ENCODE measurements at places on chromosomes 2 and 18.

DNA sequence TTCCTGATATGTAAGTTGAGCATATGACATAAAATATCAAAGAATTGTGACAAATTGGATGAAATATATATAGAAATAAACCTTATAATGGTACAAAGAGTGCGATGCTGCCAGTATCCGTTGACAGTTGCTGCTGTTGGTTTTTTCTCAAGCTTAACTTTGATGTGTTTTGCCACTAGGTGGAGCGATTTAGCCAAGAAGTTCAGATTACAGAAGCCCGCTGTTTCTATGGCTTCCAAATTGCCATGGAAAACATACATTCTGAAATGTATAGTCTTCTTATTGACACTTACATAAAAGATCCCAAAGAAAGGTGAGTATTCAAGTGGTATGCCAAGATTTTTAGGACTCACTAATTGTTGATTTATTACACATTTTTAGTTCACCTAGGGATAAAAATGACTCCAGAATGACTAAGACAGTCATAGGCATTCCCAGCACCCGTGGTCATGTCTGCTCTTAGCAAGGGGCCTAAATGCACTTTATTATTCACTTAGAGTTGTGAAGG, 2.1 kb downstream of the RRM2 start:
- DNase-seq = peak; percentile 72

DNA sequence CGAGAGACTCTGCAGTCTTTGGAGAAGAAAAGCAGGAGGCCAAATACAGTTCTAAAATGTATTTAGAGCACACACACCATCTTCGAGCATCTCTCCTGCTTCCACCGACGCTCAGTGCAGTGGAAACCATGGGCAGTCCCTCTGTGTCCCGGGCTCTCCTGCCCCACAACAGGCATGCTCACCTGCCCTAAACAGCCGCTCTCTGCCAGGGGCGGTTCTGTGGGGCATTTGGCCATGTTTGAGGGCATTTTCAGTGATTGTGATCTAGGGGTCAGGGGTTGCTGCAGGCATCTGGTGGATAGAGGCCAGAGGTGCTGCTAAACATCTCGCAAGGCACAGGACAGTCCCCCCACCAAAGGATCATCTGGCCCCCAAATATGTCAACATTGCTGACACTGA, 55.8 kb downstream of the EMX1 start:
- no peak for DNase-seq

GRCh38 chr18:71374294-71375000, 1085.6 kb downstream of the SOCS6 start:
- no peak for DNase-seq

- DNase-seq = no peak
Measured at GRCh38 chr2:30235008-30235655, 3.8 kb downstream of the LBH start.

DNA sequence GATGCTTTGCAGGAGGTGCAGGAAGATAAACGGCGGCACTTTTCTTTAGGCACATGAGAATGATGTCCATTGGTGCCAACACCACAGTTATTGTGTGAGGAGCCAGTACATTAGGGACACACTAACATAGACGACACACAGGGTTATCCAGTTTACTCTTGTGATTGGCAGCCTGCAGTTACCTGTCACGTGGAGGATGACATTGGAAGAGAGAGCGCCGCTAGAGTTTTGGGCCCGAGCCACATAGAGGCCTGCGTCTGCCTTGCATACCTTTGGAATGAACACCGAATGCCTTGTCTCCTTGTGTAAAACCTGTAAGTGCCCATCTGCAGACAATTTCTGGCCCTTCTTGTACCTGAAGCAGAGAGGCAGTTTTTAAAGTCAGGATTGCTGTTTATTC, 26.9 kb upstream of the TTN start:
- no peak for DNase-seq

GRCh38 chr2:6074089-6074643, 382.0 kb downstream of the SOX11 start:
- DNase-seq = no peak

GRCh38 chr2:65686928-65687521, 254.6 kb upstream of the SPRED2 start:
- no peak for DNase-seq

- DNase-seq = no peak
Measured at GRCh38 chr2:205865905-205866441, 183.7 kb downstream of the NRP2 start.

DNA sequence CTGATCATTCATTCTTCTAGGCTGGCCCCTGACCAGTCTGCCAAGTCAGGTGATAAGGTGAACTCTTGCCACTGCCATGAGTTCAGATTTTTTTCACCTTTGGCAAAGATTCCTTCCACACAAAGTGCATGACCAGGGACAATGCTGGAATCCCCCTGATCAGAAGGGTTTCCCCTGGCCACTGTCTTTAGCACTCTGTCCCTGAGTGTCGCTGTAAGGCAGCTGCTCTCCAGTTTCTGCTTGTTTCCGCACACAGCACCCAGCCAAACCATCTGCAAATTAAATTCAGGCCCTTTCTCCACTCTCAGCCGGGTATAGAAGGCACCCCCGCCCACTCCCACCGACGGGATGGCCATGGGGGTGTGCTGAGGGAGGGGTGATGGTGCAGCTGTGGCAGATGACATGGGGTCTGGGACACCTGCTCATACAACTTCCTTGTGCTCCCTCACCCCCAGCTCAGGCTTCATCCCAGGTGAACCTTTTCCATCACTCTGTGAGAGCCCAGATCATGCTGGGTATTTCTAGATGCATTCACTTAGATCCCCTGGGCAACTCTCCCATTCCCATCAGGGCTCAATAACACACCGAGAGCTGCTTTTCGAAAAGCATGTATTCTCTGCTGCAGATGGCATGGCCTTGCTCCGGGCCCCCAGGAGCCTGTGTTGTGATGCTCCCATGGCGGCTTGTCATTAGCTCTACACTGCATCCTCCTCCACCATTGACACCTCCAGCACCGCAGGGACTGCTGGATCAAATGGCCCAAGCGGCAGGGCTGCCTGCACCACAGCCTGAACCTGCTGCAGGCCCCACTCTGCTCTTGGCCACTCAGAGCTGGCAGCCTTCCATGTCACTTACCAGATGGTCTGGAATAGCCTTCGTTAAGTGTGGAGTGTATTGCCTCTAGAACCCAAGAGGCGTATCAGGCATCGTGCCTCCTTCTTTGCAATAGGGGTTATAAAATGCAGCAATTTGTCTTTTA, 52.3 kb upstream of the ROCK2 start:
- no peak for DNase-seq

DNA sequence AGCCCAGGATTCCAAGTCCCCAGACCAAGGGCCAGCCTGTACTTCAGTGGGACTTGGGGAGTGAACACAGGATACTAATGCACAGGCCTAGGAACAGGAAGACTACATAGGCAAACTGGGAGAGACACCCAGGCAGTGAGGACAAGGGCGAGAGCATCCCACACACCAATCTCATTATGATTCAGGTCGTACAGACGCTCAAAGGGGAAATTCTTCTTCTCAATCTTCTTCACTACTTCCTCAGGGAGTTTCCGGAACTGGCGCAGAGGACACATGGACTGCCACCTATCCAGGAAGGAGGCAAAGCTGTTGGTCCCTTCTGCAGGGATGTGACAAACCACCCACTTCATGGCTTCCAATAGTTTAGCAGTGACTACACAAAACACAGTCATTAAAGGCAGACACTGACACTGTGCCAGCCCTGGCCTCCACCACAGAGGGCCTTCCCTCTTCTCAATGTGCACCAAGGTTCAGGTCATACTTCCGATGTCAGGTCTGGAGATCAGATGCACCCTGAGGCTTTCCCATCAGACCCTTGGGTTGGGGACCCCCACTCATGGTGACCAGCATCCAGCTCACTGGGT, 18.0 kb downstream of the SNRNP200 start:
- DNase-seq = no peak

- no peak for DNase-seq
Measured at GRCh38 chr2:102803041-102803896, 41.4 kb downstream of the TMEM182 start.

- no peak for DNase-seq
Measured at GRCh38 chr2:883803-884748, 66.6 kb upstream of the SNTG2 start.

GRCh38 chr2:160063271-160063670, 856 bp upstream of the PLA2R1 start:
- no peak for DNase-seq

GRCh38 chr2:197239434-197239833, 71.1 kb downstream of the ANKRD44 start:
- DNase-seq = no peak

GRCh38 chr18:62664414-62664813, 50.9 kb upstream of the PHLPP1 start:
- no peak for DNase-seq

GRCh38 chr2:112162341-112162740, 24.2 kb downstream of the FBLN7 start:
- DNase-seq = no peak

- peak; percentile 23 for DNase-seq
Measured at GRCh38 chr18:51578406-51578980, 381.0 kb upstream of the MEX3C start.

DNA sequence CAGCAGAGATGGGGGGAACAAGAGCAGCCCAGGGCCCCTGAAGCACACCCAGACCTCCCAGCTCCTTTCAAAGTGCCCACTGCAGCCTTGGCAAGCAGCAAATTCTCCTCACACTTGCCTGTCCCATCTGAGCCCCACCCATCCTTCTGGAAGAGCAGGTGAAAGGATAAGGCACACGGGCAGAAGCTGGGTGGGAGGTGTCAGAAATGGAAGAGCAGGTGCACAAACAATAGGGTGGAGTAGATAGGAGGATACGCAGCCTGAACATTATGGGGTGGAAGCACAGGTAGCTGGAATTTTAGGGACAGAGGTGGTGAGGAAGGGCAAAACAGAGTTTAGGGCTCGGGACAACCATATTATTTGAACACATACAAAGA, 69.2 kb downstream of the TNS1 start:
- no peak for DNase-seq

DNA sequence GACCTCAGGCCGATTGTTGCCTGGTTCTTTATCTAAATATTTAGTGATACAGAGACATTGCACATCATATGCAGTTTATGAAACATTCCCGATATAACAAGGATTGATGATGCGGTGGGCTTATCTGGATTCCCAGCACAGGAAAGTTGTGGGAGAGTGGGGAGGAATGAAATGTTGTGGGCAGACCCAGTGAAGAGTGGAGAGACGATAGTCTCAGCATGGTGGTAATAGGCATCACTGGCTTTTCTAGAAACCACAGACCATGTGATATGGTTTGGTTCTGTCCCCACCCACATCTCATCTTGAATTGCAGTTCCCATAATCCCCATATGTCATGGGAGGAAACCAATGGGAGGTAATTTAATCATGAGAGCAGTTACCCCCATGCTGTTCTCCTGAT, 34.8 kb upstream of the RND3 start:
- DNase-seq = no peak

GRCh38 chr2:60466161-60466702, 87.2 kb downstream of the BCL11A start:
- DNase-seq = no peak

DNA sequence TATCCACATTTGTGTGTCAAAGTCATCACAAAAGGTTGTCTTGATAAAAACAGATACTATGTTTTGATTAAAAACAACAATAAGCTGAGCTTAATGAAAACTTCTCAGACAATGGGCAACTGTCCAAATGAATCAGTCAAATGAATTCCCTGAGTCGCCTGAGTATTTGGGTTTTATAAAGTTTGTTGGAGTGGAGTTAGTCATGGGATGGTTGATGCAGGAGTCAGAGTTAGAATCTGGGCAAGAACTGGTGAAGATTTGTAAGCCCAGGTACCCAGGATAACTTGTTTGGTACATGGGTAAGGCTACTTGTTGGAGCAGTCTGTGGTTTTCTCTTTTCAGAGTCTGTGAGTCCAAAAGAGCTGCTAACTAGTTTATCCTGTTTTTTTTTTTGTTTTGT, 34.4 kb upstream of the RAPGEF4 start:
- no peak for DNase-seq

GRCh38 chr2:38064801-38065501, 11.0 kb downstream of the CYP1B1 start:
- no peak for DNase-seq

DNA sequence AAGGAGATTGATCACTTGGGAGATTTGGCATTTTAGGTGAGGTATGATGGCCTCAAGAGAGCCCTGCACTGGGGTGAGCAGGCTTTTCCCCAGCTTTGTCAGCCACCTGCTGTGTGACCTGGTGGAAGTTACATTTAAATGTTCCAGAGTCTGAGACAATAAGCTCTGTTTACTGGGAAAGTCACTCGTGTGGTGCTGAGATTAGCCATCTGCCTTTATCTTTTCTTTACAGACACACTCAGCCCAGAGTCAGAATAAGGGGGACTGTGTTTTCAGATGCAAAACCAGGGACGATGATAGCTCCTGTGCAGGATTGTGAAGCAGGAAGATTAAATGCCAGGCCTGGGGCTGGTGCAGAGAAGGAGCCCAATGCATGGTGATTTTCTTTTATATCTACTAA, 47.9 kb downstream of the SH3RF3 start:
- no peak for DNase-seq

GRCh38 chr2:2586068-2586776, 255.1 kb upstream of the MYT1L start:
- DNase-seq = no peak

DNA sequence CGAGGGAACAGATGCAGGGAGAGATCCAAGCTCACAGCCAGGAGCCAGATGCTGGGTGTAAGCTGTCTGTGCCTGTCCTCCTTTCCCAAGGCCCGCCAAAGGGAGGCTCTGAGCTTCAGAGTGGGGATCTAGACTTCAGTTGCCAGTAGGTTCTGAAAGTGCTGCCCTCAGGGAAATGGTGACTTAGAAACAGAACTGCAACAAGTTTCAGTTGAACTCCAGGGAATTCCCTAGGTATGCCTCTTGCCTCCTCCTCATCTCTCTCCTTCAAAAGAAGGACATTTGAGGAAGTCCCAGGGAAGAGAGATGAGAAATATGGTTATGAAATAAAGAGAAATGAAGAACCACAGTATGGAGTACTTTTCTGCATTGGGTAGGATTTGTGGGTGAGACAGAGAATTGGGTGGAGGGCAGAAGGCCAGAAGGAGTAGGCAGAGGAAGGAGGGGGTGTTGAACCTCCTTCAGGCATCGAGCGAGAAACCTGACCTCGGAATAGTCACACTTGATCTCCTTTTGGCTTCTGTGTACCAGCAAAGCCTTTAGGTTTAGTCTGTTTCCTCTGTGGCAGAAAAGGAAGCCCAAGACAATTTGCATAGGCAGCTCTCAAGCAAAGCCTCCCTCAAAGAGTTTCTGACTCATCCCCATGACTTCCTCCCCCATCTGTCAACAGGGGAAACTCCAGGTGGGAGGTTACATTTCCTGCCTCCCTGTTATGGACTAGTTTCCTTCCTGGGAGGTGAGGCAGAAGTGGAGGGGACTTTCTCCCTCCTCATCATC, 45.7 kb downstream of the QPCT start:
- DNase-seq = peak; percentile 19

- DNase-seq = no peak
Measured at GRCh38 chr2:231687961-231688360, 20.4 kb upstream of the PTMA start.

DNA sequence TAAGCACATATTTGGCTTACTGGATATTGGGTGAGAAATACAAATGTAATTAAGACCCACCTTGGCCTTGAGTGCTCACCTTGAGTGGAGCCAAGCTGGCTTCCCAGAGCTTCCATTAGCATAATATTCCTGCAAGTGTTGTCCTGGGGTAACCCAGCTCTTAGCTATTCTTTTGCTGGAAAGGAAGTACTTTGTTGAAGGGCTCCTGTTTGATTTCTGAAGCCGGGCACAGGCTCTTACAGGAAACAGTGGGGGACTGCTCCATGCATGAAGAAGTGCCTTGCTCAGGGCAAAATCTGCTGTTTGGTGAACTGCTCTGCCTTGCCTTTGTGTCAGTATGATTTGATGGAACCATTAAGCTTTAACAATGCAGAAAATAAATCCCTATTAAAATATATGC, 325.4 kb downstream of the SMAD2 start:
- no peak for DNase-seq

- DNase-seq = no peak
Measured at GRCh38 chr2:44652701-44653100, 288.8 kb upstream of the SIX3 start.

All from skin of body (tissue), 3 donors.